ENCODE measurements at places on chromosomes 2 and 18. TPM values are rescaled to one million over a fixed set of nuclear protein-coding genes. Genes with fewer than 3 reads are reported as not detected.

GRCh38 chr18:7748251-7749007 is 181.3 kb downstream of the PTPRM start:
- H3K36me3 ChIP-seq = peaks cover 20% of the 10 kb centered on the region
- no peaks in the 10 kb centered on the region for H3K27me3 ChIP-seq
- H3K4me1 ChIP-seq = no peaks in the 10 kb centered on the region
- no peak for DNase-seq
- no peak overlapping the region for H3K4me3 ChIP-seq

Gene SERPINB10
- not detected for total RNA-seq

DNA sequence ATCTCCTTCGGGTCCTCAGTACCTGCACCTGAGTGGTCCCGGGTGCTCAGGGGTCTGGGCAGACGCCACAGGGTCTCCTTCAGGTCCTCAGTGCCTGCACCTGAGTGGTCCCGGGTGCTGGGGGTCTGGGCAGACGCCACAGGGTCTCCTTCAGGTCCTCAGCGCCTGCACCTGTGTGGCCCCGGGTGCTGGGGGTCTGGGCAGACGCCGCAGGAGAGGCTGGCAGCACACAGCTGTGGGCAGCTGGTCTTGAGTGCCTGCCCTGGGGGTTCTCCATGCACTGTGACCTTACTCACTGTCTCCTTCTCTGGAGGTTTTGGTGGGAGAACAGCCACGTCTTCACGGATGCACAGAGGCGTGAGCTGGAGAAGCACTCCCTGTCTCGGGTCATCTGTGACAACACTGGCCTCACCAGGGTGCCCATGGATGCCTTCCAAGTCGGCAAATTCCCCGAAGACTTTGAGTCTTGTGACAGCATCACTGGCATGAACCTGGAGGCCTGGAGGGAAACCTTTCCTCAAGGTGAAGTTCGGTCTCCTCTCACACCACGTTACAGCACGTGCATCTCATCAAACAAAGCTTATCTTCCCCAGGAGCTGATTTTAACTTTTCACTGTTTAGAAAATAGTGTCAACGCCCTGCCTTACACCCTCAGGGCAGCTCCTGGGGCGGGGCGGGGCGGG is 82.6 kb downstream of the TPO start:
- H3K4me3 ChIP-seq = no peak overlapping the region
- H3K36me3 ChIP-seq = no peaks in the 10 kb centered on the region
- no peaks in the 10 kb centered on the region for H3K27me3 ChIP-seq
- H3K4me1 ChIP-seq = no peaks in the 10 kb centered on the region
- no peak overlapping the region for H3K27ac ChIP-seq
- no peak for DNase-seq

- H3K36me3 ChIP-seq = peaks cover 24% of the 10 kb centered on the region
- no peak overlapping the region for H3K4me3 ChIP-seq
- peaks cover 8% of the 10 kb centered on the region for H3K4me1 ChIP-seq
- DNase-seq = no peak
- H3K27me3 ChIP-seq = no peaks in the 10 kb centered on the region
Observed at GRCh38 chr2:238382381-238382781, 44.3 kb upstream of the ASB1 start.

- H3K4me1 ChIP-seq = no peaks in the 10 kb centered on the region
- DNase-seq = no peak
- H3K4me3 ChIP-seq = no peak overlapping the region
- no peaks in the 10 kb centered on the region for H3K27me3 ChIP-seq
Observed at GRCh38 chr2:216967889-216968288, 108.0 kb upstream of the TNP1 start.

DNA sequence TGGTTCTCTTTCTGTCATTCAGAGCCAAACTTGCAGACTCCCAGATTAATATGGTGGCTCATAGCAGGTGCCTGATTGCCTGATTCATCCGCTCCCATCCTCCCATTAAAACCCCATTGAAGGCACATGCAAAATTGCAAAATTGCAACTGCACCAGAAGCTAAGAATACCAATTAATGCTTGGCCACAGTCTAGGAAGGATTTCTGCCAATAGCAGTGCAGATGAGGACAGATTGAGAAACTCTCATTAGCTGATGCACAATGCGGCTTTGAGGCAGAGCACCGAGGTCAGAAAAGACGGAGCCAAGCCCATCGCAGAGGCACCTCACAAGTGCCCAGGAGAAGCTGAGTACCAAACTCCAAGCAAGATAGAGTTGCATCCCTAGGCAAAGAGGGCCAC is 172.8 kb downstream of the ARL4C start:
- H3K36me3 ChIP-seq = no peaks in the 10 kb centered on the region
- no peaks in the 10 kb centered on the region for H3K4me1 ChIP-seq
- no peak overlapping the region for H3K4me3 ChIP-seq
- no peak for DNase-seq
- no peaks in the 10 kb centered on the region for H3K27me3 ChIP-seq
- no peak overlapping the region for H3K27ac ChIP-seq

GRCh38 chr18:36850527-36851201 is 21.7 kb downstream of the KIAA1328 start:
- no peak overlapping the region for H3K27ac ChIP-seq
- H3K36me3 ChIP-seq = peaks cover 21% of the 10 kb centered on the region
- no peak overlapping the region for H3K4me3 ChIP-seq
- no peak for DNase-seq
- H3K4me1 ChIP-seq = no peaks in the 10 kb centered on the region

Gene PUM2
- 96.6 TPM for total RNA-seq

GRCh38 chr2:144382849-144383248 is 137.1 kb downstream of the ZEB2 start:
- H3K4me1 ChIP-seq = no peaks in the 10 kb centered on the region
- no peak overlapping the region for H3K4me3 ChIP-seq
- H3K36me3 ChIP-seq = no peaks in the 10 kb centered on the region

Gene SERPINB4
- total RNA-seq = 4.3 TPM

GRCh38 chr2:49465157-49465831 is 311.0 kb upstream of the FSHR start:
- H3K27ac ChIP-seq = no peak overlapping the region
- H3K4me1 ChIP-seq = no peaks in the 10 kb centered on the region
- H3K27me3 ChIP-seq = no peaks in the 10 kb centered on the region
- H3K36me3 ChIP-seq = no peaks in the 10 kb centered on the region
- no peak overlapping the region for H3K4me3 ChIP-seq

GRCh38 chr2:43495727-43496126 is 100.1 kb downstream of the THADA start:
- H3K36me3 ChIP-seq = peaks cover 19% of the 10 kb centered on the region
- H3K27ac ChIP-seq = no peak overlapping the region
- H3K27me3 ChIP-seq = no peaks in the 10 kb centered on the region
- H3K4me3 ChIP-seq = no peak overlapping the region

- peaks cover 3% of the 10 kb centered on the region for H3K36me3 ChIP-seq
- no peak for DNase-seq
- no peak overlapping the region for H3K4me3 ChIP-seq
- H3K27me3 ChIP-seq = no peaks in the 10 kb centered on the region
Observed at GRCh38 chr2:62971936-62972335, 78.7 kb upstream of the OTX1 start.

- peaks cover 1% of the 10 kb centered on the region for H3K36me3 ChIP-seq
- no peaks in the 10 kb centered on the region for H3K27me3 ChIP-seq
- DNase-seq = no peak
- no peak overlapping the region for H3K27ac ChIP-seq
- H3K4me3 ChIP-seq = no peak overlapping the region
- H3K4me1 ChIP-seq = no peaks in the 10 kb centered on the region
Observed at GRCh38 chr2:233780771-233781170, 2.6 kb downstream of the MROH2A start.
